ENCODE measurements at places on chromosomes 2 and 18.

GRCh38 chr2:11559066-11559785 is 25.4 kb downstream of the GREB1 start:
- DNase-seq = no peak

- DNase-seq = no peak
These were observed 27.1 kb upstream of the ZC3H15 start for GRCh38 chr2:186459009-186459408.

GRCh38 chr2:160453111-160453820 is 40.3 kb downstream of the RBMS1 start:
- no peak for DNase-seq

DNA sequence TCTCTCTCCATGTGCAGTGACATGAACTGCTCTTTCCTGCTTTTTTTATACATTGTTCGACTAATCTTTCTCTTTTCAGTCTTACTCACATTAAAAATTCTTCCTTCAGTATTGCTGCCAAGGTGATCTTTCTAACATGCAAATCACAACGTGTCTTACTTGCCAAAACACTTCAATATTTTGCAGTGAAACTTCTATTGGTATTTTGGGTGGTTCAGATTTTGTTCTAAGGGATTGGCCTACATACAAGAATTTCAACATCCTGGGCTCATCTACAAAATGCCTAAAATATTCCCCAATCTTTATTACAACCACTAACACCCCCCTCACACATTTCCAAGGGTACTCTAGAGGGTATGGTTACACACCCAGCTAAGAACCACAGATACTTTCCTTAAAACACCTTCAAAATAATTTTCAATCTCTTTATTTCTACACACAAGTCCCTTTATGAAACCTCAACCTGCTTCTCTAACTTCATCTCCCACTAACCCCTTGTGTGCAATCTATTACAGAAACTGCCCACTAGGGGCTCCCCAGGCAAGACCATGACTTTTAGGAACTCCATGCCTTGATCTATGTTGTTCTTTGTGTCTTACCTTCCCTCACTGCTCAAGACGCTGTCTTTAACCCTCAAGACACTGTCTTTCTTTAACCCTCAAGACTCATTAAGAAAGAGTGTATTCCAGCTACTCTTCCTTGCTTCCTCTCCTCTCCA is 50.9 kb downstream of the COL3A1 start:
- no peak for DNase-seq

- DNase-seq = no peak
These were observed 423.7 kb downstream of the METTL4 start for GRCh38 chr18:2147476-2148230.

GRCh38 chr2:234632527-234633391 is 135.9 kb upstream of the ARL4C start:
- DNase-seq = no peak

DNA sequence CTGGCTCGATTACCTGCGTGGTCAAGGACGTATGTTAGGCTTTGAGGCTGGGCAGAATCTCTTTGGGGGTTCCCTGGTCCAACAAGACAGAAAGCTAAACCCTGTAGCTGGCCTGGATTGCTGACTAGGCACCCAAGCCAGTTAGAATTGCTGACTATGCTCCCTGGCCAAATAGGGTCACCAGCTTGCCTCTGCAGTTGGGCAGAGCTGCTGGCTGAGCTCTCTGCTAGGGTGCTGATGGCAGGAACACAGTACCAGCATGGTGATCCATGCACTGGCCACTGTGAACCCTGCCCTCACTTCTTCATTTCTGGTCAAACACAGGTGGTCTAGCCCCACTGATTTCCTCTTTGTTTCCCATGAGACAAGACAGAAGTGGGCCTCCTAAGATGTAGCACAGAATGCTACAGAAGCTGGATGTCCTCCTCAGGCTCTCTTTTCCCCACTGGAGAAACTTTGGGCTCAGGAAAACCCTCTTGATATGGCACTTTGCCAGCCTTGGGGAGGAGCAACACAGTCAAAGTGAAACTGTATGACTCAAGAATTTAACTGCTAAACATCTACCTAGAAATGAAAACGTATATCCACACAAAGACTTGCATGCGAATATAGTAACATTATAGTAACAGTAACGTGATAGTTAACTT is 20.8 kb downstream of the SP140L start:
- DNase-seq = no peak

- no peak for DNase-seq
These were observed 129.0 kb downstream of the ERBB4 start for GRCh38 chr2:212409560-212409959.

DNA sequence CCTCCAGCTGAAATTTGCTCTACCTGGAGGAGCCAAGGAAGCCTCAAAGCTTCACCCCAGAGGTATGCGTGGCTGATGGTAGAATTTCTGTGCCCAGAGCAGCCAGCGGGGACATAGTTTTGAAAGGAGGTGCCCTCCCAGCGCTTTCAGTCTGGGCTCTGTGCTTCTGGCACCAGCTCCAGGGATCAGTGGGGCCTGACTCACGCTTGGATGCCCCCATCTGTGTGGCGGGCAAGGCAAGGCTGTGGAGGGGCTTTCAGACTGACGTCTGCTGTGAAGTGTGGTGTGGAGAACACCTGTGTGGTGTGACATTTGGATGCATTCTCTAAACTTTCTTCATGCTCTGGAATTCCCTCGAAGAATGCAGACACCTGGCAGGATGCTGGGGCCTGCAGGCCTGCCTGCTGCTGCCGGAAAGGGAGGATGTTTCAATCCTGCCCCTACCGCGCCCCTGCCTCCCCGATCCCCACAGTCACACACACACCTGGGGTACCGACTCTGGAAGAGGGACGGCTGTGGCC is 84.1 kb downstream of the CTIF start:
- no peak for DNase-seq

DNA sequence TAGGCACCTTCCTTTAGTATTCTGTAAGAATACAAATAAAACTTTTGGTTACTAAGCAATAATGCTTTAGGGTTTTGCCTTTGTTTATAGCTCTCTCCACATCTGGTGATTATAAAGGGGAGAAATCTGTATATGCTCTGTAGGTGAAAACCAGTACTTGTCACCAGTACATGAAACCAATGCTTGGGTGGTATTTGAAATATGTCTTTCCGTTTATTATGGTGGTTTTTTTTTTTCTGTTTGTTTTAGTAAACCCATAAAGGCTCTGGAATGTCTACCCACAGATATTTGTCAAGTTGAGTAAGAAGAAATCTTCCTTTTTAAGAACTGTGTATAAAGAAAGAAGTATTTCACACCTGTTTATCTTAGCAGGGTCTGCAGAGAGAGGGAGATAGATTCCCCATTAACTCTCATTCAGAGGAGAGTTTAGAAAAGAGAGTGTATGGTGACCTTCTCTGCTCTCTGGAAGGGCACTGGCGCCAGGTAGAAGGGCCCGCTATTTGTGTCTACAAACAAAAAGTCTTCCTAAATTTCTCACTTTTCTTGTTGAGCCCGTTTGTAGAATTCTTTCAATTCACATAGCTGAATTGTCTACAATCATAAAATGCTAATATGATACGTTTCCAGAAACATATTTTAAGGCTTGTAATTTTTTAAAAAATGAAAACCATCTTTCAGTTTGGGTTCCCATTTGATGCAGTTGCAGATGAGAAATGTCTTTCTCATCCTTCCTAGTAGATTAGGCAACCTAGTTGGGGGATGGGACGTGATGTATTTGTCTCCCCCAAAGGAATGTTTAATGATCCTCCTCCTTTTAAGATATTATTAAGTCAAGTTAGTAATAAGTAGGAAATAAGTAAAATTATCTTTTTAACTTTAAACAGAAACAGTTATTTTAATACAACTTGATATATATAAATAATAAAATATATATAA is 33.9 kb downstream of the MAP3K20 start:
- DNase-seq = no peak

GRCh38 chr18:58541146-58541788 is 87.6 kb downstream of the ALPK2 start:
- DNase-seq = no peak

DNA sequence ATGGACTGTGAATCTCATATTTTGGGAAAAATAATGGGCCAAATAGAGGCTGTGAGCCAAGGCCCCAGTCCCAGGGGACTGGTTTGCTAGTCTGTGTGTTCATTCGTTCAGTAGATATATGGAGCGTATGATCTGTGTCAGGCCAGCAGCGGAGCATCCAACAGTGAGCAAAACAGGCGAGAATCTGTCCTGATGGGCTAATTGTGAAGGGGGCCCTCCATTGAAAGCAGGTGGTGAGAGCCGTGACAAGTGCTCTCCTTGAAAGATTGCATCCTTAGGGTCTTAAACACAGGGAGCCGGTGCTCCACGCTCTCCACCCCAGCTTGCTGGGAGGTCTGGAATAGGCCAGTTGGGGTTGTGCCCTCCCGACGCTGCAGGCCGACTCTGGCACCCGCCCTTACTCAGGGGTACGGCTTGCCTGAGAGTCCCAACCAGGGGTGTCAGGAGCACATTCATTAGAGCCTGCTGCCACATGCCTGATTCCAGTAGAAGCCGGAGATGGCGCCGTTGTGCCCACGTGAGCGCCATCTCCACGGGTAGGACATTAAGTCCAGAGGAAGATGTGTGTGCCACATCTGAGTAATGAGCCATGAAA is 213.3 kb downstream of the SH3RF3 start:
- DNase-seq = no peak

- DNase-seq = no peak
These were observed 108.9 kb upstream of the ITGA4 start for GRCh38 chr2:181348107-181348837.

DNA sequence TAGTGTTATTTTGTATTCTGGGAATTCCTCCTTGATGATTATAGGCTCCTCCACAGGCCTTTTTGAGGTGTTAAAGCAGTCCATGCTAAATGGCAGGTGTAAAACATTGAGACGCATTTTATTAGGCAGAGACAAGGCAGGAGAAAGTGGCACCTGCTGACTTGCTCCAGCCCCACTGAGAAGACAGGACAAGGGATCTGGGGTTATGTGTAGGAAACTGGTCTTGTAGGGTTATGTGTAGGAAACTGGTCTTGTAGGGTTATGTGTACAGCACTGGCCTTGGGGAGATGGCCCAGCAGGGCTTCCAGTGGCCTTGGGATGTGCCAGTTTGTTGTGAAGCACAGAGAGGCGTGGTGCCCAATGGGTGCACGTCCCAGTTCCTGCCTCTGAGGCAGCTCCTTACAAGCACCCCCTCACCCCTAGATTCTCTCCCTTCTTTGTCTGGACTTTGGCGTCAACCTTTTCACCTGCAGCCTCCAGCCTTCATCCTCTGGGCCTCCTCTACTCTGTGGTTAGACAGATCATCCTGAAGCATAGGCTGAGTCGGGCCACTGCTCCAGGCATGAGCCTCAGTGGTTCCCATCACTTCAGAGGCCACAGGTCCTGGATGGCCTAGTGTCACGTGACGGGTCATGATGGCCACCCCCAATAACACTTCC is 921 bp upstream of the FABP1 start:
- DNase-seq = no peak

DNA sequence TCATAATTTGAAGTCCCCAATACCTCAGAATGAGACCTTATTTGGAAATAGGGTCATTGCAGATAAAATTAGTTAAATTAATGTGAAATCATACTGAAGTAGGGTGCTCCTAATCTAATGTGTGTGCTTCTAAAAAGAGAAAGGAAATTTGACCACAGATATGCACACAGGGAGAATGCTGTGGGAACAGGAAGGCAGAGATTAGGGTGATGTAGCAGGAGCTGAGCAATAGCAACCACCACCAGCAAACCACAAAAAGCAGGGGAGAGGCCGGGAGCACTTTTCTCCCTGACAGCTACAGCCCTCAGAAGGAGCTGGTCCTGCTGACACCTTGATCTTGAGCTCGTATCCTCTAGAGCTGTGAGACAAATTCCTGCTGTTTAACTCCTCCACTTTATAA is 24.6 kb upstream of the SCG2 start:
- no peak for DNase-seq

DNA sequence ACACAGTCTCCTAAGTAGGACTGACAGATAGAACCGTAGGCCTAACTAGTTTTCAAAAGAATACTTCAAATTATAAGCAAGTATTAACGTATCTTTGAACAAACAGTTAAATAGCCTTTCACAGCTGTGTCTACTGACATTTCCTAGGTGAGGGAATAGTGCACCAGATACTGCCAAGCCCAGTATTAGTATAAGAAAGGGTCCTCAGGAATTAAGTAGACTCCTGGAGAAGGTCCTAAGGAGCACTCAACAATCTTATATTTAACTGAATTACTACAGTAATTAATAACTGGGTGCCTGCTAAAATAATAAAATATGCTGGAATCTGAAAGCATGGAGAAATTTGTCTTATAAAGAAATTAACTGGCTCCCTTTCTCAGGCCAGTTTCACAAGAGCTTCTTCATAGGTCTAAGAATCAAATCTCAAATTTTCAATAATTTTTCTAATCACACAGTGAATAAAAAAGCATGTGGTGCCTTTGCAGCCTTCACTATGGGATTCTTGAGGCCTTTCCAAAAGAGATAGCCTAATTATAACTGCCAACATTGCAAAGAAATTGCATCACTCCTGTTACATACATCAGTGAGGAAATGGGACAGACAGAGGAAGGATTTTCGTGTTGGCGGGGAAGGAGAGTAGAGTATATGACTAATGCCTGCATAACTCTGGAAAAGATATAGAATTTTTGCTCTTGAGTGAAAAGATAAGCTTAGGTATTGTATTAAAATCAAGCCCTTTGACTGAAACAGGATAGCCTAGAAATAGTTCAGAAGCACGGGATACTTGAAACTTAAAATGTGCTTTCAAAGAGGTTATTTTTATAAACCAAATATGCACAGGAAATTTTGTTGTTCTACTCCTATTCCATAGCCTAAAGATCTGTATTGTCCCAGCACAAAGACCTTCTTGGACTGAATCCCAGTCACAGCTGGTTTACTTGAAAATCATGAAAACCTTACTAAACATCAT is 228.6 kb upstream of the STK17B start:
- no peak for DNase-seq

Measured in GOT3 (cell line).